ENCODE measurements at places on chromosomes 1 and 21.
A peak's percentile ranks its signal among the peaks of the same experiment; 100 is the strongest.

- DNase-seq, result peak; percentile 69
Observed at GRCh38 chr1:38026592-38027200, 14.2 kb downstream of the UTP11 start.

DNA sequence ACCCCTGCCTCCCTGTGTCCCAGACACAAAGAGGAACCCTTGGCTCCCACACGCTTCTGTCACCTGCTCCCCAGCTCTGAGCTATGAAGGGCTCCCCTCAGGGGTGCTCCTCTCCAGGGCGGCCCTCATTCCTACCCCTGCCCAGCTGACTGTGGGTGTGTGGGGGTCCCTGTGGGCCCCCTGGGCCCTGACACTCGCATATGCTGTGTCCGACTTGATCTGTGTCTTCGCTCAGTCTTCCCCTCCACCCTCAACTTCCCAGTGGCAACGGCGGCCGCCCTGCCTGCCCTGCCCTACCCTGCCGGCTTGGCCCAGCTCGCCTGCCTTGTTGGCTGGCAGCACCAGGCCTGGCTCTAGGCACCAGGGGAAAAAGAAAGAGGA lies 1.2 kb downstream of the KCNQ4 start:
- no peak for DNase-seq

DNA sequence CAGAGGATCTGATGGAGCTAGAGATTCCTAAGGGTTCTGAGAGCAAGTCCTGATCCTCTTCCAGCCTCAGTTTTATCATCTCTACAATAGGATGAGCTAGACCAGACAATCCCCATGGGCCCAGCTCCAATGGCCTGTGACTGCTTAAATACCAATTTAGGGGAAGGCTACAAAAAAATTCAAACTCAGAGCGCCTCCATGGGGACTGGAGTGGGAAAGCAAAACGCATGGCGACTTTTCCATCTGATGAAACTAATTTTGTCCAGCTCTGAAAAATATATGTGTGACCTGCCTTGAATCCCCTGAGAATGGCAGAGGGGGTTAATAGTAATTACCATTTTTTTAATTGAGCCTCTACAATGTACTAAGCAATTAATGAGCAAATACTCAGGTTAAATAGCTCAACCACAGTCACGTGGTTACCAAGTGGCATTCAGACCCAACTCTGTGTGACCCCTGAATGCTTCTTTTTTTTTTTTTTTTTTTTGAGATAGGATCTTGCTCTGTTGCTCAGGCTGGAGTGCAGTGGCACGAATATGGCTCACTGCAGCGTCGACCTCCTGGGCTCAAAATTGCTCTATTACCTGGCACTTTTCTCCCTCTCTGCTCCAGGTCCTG lies 8.4 kb downstream of the EXTL1 start:
- no peak for DNase-seq

DNA sequence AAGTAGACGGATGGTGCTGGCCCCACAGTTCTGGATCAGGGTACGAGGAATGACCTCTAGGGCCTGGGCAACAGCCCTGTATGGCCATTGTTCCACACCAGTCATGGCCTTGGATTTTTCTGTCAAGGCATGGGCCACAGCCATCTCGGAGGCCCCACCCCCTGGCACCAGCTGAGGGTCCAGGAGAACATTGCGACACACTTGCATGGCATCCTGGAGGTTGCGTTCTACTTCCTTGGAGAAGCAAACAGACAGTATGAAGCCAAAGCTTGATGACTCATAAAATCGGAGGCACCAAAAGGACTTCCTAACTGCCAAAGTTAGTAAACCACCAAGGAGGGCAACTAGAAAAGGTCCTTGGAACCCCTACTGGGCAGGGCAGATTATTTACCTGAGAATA lies 11.9 kb upstream of the VHLL start:
- DNase-seq, result no peak

DNA sequence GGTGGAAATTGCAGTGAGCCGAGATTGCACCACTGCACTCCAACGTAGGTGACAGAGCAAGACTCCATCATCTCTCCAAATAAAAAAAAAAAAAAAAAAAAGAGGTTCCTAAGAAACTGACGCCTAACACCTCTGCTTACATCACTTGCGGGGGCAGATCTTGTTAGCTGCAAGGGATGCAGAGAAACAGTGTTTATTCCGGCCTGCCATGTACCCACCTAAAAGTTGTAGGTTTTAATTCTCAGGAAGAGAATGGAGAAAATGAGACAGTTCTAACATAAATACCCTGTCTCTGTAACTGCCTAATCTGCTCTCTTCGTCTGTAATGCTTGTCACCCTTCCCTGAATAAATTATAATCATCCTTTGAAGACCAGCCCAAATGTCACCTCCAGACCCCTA lies 9.0 kb upstream of the SRSF4 start:
- no peak for DNase-seq

GRCh38 chr1:175911138-175911537 lies 167.7 kb upstream of the TNR start:
- no peak for DNase-seq

DNA sequence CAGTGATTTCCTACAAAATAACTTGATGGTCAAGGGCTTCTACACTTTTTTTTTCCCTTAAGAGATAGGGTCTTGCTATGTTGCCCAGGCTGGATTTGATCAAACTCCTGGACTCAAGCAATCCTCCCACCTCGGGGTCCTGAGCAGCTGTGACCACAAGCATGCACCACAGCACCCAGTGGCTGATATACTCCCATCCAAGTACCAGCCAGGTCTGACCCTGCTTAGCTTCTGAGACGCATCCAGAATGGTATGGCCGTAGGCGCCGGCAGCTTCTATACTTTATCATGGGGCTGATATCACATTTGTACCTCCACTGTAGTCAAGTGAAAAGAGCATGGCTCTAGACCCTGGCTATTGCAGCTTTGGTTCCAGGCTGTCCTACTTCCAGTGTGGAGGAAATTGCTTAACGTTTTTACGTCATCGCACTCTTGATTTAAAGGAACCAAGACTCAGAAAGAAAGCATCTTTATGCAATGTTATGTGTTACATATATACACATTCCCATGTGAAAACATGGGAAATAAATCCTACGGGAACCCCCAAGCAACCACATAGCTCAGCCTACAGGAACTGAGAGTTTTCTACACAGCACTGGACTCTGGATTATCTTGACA lies 39.5 kb downstream of the PDPN start:
- no peak for DNase-seq

DNA sequence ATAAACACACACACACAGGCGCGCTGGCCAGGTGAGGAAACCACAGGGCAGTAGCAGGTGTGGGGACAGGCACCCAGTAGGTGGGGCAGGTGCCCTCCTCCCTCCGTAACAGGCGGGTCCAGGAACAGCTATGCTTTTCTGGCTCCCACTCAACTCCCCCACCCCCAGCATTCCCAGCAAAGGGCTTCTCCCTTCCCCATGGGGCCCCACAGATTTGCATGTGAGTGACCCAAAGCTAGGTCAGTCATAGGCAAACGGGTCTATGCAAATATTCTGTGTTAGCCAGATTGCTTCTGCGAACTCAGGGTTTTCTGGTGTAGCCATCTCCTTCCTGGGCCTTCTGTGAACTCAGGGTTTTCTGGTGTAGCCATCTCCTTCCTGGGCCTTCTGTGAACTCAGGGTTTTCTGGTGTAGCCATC lies 114.2 kb downstream of the SIK1 start:
- no peak for DNase-seq

DNA sequence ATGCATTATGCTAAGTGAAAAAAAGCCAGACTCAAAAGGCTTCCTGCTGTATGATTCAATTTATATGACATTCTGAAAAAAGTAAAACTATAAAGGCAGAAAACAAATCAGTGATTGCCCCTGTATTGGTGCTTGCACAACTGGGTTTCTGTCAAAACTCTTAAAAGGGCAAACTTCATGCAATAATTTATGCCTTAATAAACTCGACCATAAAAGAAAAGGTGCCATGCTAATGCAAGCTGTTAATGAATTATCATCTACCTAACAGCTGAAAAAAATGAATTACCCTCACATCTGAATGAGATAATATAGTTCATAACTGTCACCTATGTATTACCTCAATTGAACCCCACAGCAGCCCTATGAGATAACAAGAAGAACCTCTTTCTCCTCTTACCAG lies 120.8 kb upstream of the ATP1A1 start:
- DNase-seq, result no peak

DNA sequence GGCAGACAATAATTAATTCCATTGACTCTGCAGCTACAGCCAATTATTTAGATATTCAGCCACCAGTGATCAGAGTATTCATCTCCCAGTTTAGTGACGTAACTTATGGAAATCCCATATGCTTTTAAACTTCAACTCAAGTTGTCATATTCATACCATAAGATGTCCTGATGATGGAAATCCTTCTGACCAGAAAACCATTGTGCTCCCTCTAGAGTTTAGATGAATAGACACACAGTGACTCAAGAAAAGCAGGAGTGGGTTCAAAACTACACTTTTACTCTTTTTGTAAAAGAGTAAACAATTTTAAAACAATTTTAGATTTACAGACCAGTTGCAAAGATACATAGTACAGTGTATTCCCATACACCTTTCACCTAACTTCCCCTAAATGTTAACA lies 463.7 kb downstream of the KCNT2 start:
- DNase-seq, result no peak

DNA sequence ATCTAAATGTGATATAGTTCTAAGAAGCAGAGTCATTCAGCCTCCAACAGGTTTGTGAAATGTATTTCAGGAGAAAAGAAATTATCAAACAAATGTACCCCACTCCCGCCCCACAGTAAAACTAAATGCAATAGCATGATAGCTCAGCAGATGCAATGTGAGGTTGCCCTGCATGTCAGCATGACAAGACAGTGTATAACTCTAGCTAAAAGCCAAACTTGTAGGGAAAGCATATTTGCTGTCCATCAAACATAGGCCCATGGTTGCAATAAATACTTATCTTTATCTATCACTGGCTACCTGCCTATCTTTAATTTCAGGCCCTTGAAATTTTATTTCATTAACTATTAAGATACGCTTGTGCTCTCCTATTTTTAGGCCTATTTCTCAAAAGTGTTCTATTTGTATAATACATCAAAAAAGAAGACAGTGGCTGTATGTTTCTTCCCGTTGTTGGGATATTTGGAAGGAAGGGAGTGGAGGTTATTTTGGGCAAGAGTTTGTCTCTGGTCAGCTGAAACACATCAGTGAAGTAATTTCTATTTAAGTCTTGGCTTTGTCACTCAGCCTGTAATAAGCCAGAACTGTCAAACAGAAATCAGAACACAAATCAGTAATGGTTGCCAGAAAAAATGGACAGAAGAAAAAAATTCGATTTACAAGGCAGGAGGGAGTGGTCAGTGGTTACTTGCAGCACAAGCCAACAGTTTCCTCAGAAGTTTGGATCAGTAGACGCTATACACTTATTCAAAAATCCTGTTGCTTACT lies 307.4 kb upstream of the ADGRL2 start:
- no peak for DNase-seq

DNA sequence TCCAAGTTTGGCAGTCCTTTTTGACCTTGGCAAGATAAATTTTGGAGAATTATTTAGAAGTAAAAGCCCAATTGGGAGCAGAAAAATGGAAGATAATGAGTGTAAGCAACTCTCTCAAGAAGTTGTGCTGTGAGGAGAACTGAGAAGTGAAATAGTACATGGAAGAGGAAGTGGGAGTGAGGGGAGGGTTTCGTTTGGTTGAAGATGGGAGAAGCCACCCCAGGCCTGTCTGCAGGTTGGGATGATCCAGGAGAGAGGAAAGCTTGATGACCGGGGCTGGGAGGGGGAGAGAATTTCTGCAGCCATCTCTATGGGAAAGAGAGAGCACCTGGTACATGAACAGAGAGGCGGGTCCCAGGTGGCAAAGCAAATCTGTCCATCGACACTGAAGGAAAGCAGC lies 8.6 kb upstream of the RCAN1 start:
- DNase-seq, result peak; percentile 3

GRCh38 chr21:42439284-42440186 lies 35.8 kb downstream of the UBASH3A start:
- DNase-seq, result peak; percentile 42

DNA sequence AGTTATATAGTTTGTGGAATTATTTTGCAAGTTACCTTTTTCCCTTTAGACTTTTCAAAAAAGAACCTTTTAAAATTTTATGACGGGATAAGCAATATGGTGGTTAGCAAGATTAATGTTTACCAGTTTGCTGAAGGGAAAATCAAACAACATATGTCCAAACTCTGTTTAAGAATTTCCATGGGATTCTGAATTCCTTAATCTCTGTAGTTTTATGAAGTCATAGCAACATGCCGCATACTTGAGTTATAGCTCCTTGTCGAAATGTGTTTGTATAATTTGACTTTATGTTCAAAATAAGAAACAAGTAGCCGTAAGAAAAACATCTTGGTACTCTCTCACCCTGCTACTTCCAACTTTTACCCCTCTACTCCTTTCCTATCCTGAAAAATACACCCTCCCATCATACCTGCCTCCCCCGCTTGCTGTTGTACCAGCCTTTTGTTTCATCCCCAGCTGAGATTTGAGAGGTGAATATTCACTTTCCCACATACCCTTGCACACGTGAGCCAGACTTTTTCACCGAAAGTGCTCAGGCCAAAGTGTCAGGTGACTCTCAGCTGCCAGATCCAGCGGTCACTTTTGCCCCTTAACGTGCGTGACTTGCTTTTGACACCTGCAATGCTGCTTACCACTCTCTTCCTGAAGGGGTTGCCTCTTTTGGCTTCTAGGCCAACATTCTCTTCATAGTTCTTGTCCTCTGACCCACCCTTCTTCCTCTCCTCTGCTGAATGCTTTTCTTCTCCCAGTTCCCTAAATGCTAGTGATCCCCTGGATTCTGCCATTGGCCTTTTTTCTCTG lies 83.5 kb upstream of the ZNF326 start:
- no peak for DNase-seq

- DNase-seq, result no peak
Observed at GRCh38 chr1:75600781-75601180, 10.1 kb downstream of the SLC44A5 start.

- DNase-seq, result no peak
Observed at GRCh38 chr1:57789936-57790335, 366.1 kb upstream of the DAB1 start.

- no peak for DNase-seq
Observed at GRCh38 chr1:212037900-212038299, 2.4 kb downstream of the DTL start.

- DNase-seq, result no peak
Observed at GRCh38 chr1:31753707-31754349, 10.3 kb downstream of the ADGRB2 start.

- DNase-seq, result no peak
Observed at GRCh38 chr1:214447557-214447871, 103.9 kb downstream of the PTPN14 start.

DNA sequence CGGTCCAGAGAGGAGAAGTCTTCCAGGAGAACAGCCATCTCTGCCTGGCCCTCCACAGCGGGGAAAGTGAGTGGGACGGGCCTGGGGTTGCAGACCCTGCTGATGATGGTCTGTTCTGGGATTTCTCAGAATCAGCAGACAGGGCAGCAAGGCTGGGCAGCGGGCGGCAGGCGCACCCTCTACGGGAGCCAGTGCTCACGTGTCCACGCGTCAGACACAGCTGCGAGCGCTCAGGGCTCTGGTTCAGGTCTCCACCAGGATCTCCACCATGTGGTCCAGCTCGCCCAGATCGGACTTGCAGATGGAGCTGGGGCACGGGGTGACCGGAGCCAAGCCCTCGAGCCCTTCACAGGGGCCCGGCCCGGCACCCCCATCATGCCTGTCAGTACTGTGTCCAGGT lies 5.5 kb downstream of the CLCA4 start:
- no peak for DNase-seq

Measured in stimulated activated CD4-positive, alpha-beta T cell treated with anti-CD3 and anti-CD28 coated beads, Interleukin-2, amount 100 ng/mL, for 24 hours (primary cell).